Activated CD4-positive, alpha-beta memory T cell treated with anti-CD3 and anti-CD28 coated beads for 36 hours (primary cell): ENCODE measurements at places on chromosomes 3 and 15.

GRCh38 chr15:70414626-70415025 is 316.9 kb upstream of the TLE3 start:
- H3K4me3 ChIP-seq: no peak overlapping the region
- no peak for DNase-seq
- no peak overlapping the region for H3K27ac ChIP-seq
- no peaks in the 10 kb centered on the region for H3K4me1 ChIP-seq

- peaks cover 11% of the 10 kb centered on the region for H3K27me3 ChIP-seq
- H3K4me1 ChIP-seq: no peaks in the 10 kb centered on the region
- H3K36me3 ChIP-seq: no peaks in the 10 kb centered on the region
- no peak overlapping the region for H3K27ac ChIP-seq
- no peak for DNase-seq
These were observed 13.4 kb downstream of the TMEM207 start for GRCh38 chr3:190436331-190436730.

GRCh38 chr15:46703020-46703861 is 1014.1 kb upstream of the SEMA6D start:
- no peak overlapping the region for H3K27ac ChIP-seq
- no peaks in the 10 kb centered on the region for H3K27me3 ChIP-seq
- no peaks in the 10 kb centered on the region for H3K4me1 ChIP-seq
- DNase-seq: no peak
- H3K36me3 ChIP-seq: no peaks in the 10 kb centered on the region

GRCh38 chr3:98999675-99000074 is 98.2 kb upstream of the DCBLD2 start:
- H3K4me1 ChIP-seq: no peaks in the 10 kb centered on the region
- no peak overlapping the region for H3K27ac ChIP-seq
- no peaks in the 10 kb centered on the region for H3K36me3 ChIP-seq
- DNase-seq: no peak
- peaks cover 2% of the 10 kb centered on the region for H3K27me3 ChIP-seq

- peaks cover 74% of the 10 kb centered on the region for H3K4me1 ChIP-seq
- H3K27me3 ChIP-seq: no peaks in the 10 kb centered on the region
- peak overlapping the region; percentile 21 for H3K4me3 ChIP-seq
- peaks cover 14% of the 10 kb centered on the region for H3K36me3 ChIP-seq
- DNase-seq: peak; percentile 63
These were observed 47.1 kb downstream of the CMTM7 start for GRCh38 chr3:32438596-32439344.
